ENCODE measurements at places on chromosomes 4 and X.

GRCh38 chr4:79298027-79298426, 27.8 kb downstream of the NAA11 start:
- DNase-seq = no peak

DNA sequence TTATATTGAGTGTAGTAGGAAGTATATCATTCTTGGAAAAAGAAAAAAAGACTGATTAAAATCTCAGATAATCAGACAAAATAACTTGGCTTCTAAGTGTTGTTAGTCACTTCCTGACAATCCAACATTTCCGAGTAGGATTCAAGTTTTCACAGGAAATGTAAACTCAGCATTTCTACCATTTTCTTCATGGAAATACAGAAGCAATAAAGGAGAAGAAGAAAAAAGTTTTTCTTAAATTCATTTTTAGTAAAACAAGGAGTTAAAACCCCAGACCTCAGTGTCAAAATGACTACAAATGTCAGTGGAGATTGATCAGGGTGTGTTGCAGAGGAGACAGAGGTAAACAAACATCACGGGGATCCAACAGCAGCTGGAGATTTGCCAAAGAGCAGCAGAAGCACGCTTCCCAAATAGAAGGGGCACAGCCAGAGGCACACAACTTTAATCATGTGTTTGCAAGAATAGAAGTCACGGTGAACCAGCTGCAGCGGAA, 129.3 kb upstream of the FAM9B start:
- DNase-seq = peak; percentile 43

DNA sequence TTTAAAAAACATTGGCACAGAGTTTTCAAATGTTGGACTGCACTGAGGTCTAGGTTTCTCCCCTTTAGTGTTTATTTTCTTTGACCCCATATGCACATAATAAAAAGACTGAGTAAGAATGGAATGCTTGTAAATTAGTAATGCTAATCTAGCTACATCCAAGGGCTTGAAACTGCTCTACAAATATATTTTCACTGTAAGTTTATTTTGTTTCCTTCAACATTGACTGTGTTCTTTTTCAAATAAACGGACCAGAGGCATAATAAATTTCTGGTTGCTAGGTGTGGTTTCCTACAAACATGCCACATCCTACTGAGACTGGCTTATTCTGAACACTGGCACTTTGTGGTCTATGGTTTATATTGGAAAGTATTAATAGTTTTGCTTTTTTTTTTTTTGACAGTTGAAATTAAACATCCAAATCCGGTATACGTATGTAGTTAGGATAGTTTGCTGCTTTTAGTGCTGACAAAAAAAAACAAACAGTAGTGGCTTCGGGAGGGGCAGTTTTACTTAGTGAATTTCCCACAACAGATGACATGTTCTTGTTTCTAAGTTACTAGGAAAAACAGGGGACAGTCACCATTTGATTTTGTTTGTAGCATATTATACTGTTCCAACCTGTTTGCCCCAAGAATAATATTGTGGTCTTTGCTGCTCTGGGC, 13.2 kb downstream of the CA5B start:
- DNase-seq = no peak

DNA sequence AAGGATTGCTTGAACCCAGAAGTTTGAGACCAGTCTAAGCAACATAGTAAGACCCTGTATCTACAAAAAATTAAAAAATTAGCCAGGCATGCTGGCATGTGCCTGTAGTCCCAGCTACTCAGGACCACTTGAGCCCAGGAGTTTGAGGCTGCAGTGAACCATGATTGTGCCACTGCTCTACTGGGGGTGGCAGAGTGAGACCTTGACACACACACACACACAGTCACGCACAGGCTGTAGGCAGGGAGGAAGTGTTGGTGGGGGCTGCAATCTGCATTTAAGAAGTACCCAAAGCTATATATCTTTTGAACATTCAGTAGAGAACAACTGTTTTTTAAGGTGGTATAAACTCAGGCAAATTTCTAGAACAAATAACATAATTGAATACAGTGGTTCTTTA, 7.2 kb downstream of the SCRG1 start:
- no peak for DNase-seq

GRCh38 chr4:173334891-173335752, 964 bp upstream of the HMGB2 start:
- peak; percentile 82 for DNase-seq

DNA sequence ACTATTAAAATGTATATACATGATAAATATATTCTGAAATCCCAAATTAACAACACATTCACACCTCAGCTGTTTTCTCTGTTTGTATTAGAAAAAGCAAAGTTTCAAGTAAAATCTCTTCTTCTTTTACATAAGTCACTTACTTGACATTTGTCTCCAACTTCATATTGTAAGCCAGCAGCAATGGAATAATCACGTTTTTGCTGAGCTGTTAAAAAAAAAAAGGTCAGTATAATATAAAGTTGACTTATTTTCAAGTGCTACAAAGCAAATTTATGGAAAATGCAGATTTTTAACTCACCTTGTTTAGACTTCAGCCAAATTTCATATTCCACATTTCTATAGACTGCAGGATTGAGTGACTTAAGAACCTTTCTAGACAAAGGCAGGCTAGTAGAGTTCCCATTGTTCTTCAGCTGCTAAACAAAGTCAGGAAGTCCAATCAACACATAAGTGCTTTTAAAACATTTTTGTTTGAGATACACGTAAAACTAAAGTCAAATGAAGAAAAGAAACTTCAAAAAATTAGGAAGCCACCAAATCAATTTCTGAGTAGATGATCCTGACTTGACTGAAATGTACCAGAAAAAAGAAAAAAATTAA, 25.0 kb downstream of the OTUD4 start:
- DNase-seq = no peak
